GM04503 (cell line): ENCODE measurements at places on chromosomes 16 and 17.

DNA sequence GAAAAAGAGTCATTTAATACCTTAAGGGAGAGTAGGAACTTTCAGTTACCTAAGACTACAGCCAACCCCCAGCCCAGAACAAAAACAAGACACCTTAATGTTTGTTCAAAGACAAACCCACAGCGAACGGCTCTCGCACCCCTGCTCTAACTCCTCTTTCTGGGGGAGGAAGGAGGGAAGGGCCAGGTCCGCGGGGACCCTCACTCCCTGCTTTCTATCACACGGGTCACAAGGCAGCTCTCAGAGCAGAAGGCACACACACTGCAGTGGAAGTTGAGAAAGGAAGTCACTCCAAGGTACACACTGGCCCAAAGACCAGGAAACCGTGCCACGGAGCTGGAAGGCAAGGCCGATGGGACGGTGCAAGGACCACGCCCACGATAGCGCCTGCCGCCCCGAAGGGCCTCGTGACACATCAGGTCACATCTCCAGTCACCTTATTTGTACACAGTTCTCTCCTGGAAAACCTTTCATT lies 10.0 kb downstream of the LITAFD start:
- DNase-seq, result no peak

- no peak for DNase-seq
Observed at GRCh38 chr16:75222271-75222783, 3.5 kb downstream of the CTRB1 start.

DNA sequence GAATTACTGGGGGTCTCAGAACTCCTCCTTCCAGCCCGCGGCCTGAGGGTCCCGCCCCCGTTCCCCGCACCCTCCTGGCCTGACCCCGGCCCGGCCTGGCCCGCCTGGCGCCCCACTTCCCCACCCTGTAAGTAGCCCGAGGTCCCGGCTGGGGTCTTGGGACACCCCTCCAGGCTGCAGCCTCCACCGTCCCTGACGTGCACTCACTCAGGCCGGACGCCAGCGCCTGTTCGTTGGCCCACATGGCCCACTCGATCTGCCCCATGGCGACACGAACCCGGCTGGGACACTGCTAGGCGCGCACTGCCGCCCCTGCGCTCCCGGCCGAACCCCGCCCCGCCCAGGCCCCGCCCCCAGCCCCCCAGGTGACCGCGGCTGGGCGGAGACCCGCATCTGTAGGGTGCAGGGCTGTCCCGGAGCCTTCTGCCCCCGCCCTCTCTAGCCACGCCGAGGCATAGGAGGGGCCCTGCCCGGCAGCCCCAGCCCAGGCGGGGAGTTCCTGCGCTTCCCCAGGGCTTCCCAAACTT lies at the start of gene CYBA:
Gene CYBA (minus strand): TSS at position 305 of the 527 bp plus-strand sequence. CDS start 40 bp downstream, at position 265.
- no peak for DNase-seq

DNA sequence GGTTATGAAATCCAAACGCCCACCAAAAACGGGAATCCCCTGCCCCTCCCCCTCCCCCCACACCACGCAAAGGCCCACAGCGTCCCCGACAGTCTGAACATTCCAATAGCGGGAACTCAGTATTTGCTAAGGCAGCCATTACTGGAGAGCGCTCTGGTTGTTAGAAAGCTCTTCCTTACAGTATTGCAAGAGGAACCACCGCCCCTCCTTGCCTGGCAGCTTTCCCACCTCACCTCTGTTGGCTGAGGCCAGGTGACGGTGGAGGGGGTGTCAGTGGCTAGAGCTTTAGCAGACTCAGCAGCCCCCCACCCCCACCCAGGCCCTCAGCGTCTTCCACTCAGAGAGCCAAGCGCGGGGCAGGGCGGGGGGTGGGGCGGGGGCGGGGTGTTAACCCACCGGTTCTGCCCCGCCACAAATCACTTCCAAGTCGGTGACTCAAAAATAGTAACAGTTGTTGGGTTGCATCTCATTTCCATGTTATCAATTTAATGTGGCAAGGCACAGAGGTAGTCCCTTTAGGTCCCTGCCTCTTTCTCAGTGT lies 2.2 kb upstream of the PLEKHH3 start:
- no peak for DNase-seq

DNA sequence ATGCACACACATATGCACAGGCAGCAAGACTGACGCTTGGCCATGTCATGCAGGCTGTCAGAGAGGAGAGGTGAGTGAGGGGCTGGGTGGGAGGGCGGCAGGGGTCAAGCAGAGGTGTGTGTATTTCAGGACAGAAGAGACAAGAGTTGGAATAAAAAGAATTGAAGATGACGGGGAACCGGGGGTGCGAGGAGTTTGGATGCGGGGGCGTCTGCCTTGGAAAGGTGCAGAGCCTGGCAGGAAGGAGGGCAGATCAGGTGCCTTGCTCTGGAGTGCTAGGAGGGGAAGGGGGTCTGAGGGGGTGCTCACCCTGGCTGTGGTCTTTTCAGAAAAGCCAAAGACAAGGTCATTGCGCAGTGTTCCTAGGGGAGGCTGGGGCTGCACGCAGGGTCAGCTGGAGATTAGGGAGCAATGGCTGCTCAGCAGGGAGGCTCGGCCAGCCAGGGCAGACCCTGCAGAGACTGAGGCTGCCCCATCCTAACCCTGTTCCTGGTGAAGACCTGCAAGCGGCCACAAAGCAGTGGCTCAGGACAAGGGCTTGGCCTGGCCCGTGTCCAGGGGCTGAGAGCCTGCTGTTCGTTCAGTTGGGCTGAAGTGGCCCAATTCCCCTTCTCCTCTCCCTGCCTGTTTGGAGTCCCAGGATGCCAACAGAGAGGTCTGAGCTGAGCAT lies 23.7 kb upstream of the CBX4 start:
- DNase-seq, result no peak

- DNase-seq, result no peak
Observed at GRCh38 chr17:13099926-13100325, 82.1 kb upstream of the ELAC2 start.

GRCh38 chr16:73125850-73126524 lies 78.1 kb upstream of the ZFHX3 start:
- DNase-seq, result peak; percentile 69

GRCh38 chr16:369866-370436 lies 387 bp downstream of the MRPL28 start:
- no peak for DNase-seq

DNA sequence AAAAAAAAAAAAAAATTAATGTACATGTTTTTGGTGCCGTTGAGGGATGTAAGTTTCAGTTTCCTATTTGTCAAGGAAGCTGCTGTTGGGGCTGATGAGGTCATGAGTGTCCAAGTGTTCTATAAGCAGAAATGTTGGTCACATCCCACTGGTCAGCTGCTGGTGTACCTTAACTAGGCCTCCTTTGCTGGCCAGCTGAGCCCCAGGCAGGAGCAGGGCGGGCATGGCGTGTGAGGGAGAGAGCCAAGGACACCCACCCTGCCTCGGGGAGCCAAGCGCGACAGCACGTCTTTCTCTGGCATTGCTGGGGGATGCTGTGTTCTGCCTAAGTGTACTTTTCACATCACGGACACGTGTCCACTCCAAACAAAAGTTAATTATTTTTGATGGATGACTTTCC lies 108.1 kb upstream of the CDC42EP4 start:
- no peak for DNase-seq

DNA sequence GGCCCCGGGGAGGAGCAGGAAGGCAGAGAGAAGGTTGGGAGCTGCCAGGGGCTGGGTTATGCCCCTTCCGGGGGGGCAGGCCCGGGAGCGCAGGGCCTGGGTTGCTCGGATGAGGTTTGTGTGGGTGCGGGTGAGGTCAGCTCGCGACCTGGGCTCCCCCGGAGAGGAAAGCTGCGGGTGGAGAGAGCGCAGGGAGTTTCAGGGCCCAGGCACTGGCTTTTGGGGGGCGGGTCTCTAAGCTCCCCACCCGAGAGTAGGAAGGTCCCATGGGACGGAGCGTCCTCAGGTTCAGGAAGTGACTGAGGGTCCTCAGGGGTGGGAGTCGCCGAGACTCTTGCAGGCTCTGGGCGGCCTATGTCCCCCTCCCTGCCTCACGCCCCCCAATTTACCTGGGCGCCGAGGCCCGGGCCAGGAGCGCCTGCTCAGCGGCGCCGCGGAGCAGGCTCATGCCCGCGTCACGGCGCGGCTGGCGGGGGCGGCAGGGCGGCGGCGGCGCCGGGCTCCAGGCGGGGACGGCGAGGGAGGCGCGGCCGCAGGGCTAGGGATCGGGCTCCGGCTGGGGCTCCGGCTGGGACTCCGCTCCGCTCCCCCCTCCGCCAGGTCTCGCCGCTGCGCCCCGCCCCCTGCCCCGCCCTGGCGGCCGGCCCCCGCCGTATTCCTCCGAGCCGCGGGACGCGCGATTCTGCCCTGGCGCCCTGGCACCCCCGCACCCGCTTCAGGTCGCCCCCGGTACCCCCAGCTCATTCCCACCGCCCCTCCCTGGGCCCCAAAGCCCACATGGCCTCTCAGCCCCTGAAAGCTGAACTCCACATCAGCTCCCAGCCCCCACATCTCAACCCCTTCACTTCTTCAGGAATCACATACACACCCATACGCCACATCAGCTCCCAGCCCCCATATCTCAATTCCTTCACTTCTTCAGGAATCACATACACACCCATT lies at the start of gene DOK4:
Gene DOK4 (minus strand): TSS at position 578 of the 942 bp plus-strand sequence. CDS start 6,986 bp downstream, outside the sequence.
- no peak for DNase-seq

DNA sequence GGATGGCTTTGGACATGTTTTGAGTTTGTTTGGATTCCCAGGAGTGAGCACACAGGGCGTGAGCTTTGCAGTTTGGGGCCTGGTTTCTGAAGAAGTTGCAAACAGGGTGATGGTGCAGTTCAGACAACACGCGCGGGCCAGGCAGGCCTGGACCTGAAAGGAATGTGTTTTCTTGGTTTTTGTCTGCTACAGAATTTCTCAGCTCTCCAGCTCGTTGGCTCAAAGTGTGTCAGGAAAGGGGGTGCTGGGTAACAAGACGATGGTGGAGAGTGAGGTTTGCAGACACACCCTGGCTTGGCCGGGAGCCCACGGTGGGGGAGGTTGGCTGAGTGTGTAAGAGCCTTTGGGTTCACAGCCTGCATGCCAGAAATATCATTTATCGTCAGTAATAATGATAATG lies 82.3 kb downstream of the CMIP start:
- DNase-seq, result no peak

GRCh38 chr17:47220531-47220999 lies 11.4 kb downstream of the MYL4 start:
- DNase-seq, result no peak

GRCh38 chr17:28717578-28718332 lies at the start of gene RAB34:
Gene RAB34, minus strand, starts transcription at chr17:28717868. Its CDS starts 602 bp downstream, at chr17:28717266.
- DNase-seq, result no peak

GRCh38 chr16:71230122-71230845 lies at the start of gene HYDIN:
Gene HYDIN, minus strand, starts transcription at chr16:71230722. Its CDS starts 43,827 bp downstream, at chr16:71186895.
- no peak for DNase-seq

GRCh38 chr17:78885956-78886355 lies 17.0 kb downstream of the CEP295NL start:
- DNase-seq, result no peak

- no peak for DNase-seq
Observed at GRCh38 chr17:14451729-14452191, 150.9 kb downstream of the HS3ST3B1 start.

GRCh38 chr16:425082-425718 lies at the start of gene RAB11FIP3:
Gene RAB11FIP3, plus strand, starts transcription at chr16:425649. Its CDS starts 358 bp downstream, at chr16:426007.
- DNase-seq, result peak; percentile 20

DNA sequence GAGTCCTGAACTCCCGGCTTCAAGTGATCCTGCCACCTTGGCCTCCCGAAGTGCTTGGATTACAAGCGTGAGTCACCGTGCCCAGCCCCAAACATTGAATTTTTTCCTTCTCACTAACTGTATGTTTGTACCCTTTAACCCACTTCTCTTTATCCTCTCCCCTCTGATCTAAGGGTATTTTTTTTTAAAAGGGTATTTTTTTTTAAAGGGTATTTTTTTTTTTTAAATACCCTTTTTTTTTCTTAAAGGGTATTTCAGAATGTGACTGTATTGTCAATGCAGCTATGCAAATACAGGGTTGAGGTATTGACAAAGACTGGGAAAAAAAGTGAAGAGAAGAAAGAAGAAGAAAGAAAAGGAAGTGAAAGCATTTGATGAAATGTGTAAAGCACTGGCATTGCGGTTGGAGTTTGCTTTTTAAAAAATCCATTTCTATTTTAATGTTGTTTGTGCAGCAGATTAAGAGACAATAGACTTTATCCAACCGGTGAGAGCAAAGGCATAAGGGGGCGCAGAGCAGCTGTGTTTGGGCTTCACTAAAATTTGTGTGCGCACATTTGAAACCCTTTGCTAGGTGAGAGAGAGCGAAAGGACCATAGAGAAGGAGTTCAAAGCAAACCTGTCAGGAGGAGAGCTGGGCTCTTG lies 42.4 kb downstream of the SYT17 start:
- no peak for DNase-seq

GRCh38 chr17:35252651-35253050 lies 9.8 kb downstream of the SLFN5 start:
- DNase-seq, result no peak
